ENCODE measurements at places on chromosomes 12 and 14.

- DNase-seq: no peak
Measured at GRCh38 chr14:104880584-104881210, 15.6 kb downstream of the CEP170B start.

DNA sequence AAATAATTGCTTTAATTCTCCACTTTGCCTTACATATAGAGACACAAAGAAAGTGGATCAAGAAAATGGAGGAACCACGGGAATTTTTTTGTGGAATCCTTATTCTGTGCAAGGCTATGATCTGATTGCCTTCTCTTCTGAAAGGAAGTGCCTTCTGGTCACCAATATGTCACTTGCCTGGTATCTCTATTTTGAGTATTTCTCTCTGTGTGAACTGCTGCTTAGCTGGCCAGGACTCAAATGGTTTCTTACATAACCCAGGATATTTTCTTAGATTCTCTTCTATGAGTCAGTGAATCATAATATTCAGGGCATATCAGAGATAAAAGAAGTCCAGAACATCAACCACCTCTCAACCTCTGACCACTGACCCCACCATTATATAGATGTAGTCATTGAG lies 156.1 kb downstream of the DIO2 start:
- no peak for DNase-seq

- no peak for DNase-seq
Measured at GRCh38 chr12:109088818-109089217, 4.5 kb downstream of the ALKBH2 start.

GRCh38 chr12:100871195-100871734 lies 76.7 kb downstream of the ANO4 start:
- no peak for DNase-seq

GRCh38 chr12:46124132-46124847 lies 133.9 kb upstream of the SCAF11 start:
- DNase-seq: no peak

GRCh38 chr12:129520739-129521138 lies 383.1 kb downstream of the TMEM132D start:
- no peak for DNase-seq

DNA sequence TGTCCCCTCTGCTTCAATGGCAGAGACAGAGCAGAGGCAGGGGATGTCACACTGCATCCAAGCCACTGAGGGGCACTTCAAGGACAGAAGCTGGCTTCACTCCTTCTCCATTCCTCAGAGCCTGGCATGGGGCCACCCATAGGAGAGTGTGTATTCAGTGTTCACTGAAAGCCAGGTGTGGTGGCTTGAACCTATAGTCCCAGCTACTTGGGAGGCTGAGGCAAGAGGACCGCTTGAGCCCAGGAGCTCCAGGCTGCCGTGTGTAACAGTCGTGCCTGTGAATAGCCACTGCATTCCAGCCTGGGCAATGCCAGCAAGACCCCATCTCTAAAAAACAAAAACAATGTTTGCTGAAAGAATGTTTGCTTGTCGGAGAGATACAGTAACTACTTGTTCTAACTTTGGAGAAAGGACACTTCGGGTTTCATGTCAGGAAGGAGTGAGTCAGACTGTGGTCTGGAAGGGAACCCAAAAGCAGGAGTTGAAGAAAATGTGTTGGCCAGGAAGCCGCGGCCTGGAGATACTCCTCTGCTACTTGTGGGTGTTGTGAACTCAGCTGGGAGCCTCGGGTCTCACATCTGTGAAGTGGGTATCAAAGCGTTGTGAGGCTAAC lies 43.4 kb downstream of the ELK3 start:
- no peak for DNase-seq

DNA sequence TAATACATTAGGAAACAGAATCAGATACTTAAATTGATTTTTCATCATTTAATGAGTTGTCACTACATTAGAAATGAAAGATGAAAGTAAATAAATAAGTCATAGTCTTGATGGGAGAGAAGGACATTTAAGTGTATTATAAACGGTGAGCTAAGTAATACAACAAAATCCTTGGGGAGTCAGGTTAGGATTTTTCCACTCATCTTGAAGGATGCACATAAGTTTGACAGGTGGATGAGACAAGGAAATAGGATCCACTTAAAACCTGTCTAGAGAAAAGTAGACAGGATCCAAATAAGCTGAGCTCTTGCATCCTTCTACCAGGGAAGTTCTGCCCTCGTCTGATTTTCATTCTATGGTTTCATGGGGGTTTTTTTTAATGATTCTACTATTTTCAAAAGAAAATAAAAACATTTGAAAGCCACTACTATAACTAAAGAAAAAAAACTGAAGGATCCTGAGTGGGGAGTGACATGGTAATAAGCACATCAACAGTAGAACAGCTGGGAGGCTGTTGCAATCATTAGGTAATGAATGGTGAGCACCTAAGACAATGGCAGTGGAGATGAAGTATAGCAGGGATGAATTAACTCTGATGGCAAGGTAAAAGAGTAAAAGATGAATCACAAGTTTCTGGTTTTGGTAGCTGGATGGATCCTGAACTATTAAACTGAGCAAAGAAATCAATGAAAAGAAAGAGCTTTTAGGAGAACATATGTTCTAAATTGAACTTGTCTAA lies 17.0 kb downstream of the CEP128 start:
- DNase-seq: no peak

DNA sequence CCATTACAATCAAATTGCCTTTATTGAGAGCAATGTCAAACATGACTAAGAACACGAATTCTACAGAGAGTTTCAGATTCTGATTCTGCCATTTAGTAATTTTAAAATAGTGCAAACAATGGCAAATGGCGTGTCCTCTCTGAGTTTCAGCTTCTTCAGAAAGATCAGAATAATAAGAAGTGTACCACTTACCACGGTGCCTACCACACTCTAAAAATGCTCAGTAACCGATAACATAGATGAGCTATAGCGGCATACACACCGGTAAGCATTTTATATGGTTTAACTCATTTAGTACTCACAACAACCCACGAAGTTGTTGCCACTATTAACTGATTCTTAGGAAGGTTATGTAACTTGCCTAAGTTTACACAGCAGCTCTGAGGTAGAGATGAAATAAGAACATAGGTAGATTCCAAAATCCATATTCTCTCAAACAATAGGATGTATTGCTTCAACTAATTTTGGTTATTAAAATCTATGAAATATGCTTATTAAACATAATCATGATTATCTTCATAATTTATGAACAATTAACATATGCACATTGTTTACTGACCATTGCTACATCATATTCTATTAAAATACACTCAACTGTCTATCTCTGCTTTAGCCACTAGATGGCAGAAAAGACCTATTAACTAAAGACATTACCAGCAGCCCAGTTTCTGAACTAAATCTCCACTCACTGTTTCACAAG lies 38.3 kb downstream of the SLC6A15 start:
- no peak for DNase-seq

DNA sequence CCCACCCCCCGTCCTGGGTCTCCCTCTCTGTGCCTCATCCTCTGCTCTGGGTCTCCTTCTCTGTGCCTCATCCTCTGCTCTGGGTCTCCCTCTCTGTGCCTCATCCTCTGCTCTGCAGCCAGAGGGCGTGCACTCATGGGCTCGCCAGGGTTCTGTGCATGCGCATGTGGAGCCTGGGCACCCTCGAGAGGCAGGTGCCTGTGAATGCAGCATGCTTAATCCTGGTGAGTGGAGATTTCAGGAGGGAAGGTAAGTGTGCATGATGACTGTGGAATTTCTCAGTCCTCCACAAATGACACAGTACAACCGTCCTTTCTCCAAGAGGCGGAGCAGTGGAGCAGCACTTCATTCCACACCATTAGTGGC lies 65.2 kb downstream of the EP400 start:
- no peak for DNase-seq

DNA sequence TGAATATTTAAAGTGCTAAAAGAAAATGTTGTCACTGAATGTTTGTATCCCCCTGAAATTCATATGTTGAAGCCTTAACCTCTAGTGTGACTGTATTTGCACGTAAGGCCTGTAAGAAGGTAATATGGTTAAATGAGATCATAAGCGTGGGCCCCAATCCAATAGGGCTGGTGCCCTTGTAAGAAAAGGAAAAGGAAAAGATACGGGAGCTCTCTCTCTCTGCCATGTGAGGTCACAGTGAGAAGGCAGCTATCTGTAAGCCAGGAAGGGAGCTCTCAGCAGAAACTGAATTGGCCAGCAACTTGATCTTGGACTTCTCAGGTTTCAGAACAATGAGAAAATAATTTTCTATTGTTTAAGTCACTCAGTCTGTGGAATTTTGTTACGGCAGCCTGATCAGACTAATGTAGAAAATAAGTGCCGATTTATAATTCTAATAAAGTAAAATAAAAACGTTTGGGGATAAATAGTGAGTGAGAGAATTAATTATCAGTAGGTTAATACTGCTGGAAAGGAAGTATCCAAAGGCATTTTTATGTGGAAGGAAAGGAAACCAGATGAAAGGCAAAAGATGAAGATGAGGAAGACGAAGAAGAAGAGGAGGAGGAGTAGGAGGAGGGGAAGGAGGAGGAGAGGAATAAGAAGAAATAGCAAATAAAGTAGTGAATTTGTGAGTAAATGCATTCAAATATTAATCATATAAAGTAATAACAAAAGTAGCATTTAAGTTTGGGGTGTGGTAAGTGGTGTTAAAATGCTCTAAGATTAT lies 188.5 kb upstream of the KRR1 start:
- DNase-seq: no peak

DNA sequence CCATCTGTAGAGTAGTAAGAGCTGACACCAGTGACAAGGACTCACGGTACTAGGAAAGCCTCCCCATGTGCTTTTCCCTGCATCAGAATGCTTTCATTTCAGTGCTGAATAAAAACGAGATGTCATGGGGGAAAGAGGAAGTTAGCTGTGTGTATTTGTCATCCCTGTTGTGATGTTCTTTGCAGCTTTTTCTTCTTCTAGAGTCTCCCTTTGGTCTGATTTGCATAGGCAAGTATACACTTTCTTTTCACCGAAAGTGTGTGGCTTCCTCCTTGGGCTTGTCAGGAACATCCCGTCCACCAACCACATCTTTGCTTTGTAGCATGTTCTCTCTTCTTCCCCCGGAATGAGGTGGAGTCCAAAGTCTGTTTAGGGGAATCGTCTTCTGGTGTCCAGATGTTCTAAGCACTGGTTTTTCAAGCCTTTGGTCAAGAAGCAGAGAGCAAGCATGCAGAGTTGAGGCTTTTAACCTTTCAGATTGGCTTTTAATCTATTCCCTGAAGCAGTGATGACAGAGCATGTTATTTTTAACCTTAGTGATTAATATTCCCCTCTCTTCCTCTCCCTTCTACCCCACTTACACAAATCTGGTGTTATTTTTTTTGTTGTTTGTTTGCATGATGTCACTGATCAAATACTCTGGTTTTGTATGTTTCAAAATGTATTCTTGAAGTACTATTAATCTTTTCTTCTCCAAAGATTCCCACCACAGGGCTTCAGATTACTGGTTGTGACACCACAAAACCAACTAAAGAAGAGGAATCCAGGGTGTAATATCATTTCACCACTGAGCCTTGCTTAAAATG lies 163.4 kb downstream of the SAMD4A start:
- DNase-seq: no peak

DNA sequence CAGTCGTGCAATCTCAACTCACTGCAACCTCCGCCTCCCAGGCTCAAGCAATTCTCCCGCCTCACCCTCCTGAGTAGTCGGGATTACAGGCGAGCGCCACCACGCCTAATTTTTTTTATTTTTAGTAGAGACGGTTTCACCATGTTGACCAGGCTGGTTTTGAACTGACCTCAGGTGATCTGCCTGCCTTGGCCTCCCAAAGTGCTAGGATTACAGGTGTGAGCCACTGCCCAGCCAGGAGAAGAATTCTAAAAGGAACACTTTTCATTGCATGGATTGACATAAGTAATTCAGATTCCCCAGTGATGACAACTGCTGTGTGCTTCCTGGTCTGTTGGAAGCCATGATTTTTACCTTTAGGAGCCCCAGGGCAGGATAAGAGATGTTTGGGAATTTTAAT lies 22.1 kb downstream of the DMAC2L start:
- DNase-seq: no peak

GRCh38 chr14:68470361-68470760 lies 322.5 kb downstream of the ZFP36L1 start:
- no peak for DNase-seq

DNA sequence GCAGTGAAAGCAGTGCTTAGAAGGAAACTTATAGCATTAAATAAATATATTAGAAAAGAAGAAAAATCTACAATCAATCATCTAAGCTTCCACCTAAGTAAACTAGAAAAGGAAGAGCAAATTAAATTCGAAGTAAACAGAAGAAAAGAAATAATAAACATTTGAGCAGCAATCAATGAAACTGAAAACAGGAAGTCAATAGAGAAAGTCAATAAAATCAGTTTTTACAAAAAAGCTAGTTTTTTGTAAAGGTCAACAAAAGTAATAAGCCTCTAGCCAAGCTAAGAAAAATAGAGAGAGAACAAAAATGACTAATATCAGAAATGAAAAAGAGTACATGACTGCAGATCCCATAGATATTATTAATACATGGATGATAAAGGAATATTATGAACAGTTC lies 34.2 kb upstream of the KTN1 start:
- DNase-seq: no peak

- no peak for DNase-seq
Measured at GRCh38 chr14:71094722-71095121, 187.5 kb downstream of the PCNX1 start.

DNA sequence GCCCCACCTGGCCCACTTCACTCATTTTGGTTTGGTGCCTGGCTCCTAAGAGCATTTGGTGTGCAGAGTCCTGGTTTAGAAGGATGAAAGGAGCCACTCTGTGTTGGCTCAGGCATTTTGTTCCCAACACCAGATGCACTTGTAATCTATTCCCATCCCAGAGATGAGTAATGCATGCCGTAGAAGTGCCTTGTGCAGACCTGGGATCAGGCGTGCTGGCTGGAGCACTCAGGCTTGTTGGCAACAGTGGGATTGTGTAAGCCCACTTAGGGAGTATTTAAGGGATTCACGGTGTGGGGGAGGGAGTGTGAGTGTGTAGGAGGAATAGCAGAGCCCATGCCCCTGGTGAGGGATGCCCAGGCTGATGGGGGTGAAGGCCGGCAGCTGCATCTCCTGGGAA lies 501.5 kb upstream of the TBX3 start:
- no peak for DNase-seq

DNA sequence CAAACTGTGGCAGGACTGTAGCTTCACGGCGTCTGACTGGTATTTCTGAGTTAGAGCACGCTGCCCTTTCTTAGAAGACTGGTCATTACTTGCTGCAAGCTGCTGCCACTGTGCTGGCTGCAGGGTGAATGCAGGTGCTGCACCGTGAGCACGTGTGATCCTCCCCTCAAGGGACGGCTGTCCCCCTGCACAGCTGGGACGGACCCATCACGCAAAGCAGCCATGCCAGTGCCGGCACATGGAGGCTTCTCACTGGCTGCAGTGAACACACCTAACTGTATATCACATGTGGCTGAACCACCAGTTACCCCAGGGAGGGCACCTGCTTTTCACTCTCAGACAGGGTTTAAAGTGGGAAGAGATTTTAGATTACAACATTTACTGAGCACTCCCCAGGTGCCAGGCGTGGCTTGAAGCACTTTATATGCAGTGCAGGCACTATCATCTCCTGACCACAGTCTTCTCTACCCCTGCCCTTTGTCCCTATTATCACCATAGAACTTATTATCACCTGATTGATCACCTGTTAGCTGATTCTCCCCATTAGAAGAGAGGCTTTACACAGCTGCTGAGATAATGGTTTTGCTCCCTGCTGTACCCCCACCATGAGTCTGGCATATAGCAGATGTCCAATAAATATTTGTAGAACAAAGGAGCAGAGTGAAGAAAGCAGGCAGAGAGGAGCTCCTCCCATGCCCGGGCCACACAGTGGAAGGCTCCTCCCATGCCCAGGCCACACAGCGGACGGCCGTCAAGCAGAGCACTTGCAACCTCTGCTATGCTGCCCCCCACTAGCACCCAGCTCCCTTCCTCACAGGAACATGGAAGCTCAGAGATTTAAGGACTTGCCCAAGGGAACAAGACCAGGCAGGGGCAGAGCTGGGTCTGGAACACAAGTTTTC lies 25.9 kb downstream of the SLC25A47 start:
- DNase-seq: no peak
